ENCODE measurements at places on chromosomes 11 and 22.

- DNase-seq: no peak
These were observed 367.4 kb upstream of the CHORDC1 start for GRCh38 chr11:90590286-90590685.

GRCh38 chr11:129930743-129931142, 35.4 kb upstream of the NFRKB start:
- DNase-seq: no peak

- DNase-seq: no peak
These were observed 87.5 kb downstream of the RRM1 start for GRCh38 chr11:4181782-4182721.

GRCh38 chr22:47409539-47410275, 647.3 kb downstream of the TBC1D22A start:
- no peak for DNase-seq

DNA sequence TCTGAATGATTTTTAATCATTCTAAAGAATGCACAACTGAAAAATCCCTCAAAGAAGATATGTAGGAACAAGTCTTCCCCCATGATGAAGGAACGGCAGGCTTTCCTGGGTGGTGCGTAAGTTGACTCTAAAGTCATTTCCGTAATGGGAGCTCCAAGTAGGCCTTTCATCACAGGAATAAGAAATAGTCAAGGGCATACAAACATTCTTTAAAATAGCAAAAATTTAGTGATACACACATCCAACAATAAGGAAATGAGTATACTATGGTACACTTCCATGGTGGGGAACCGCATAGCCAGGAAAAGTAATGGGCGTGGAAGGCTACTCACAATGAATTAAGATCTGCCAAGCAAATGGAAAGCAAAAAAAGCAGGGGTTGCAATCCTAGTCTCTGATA, 10.7 kb downstream of the CD59 start:
- DNase-seq: no peak

DNA sequence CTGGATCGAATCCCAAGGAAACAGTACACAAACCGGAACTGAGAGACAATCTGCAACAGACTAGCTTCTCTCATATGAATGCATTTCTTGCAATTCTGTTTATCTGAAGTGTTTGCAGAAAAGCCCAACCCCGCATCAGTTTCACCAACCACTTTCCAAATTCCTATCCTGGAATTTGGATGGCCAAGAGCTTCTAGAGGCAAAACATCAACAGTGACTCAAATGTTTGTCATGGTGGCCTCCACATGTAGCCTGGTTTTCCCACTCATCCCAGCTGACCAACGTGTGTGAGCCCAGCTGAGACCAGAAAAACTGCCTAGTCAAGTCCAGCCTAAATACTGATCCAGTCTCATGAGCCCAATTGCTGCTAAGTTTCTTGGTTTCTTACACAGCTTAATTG, 8.3 kb upstream of the MIEF1 start:
- no peak for DNase-seq

- DNase-seq: no peak
These were observed 96.1 kb downstream of the LRRC32 start for GRCh38 chr11:76574406-76574805.

GRCh38 chr11:36803084-36803483, 205.0 kb upstream of the RAG2 start:
- DNase-seq: no peak

DNA sequence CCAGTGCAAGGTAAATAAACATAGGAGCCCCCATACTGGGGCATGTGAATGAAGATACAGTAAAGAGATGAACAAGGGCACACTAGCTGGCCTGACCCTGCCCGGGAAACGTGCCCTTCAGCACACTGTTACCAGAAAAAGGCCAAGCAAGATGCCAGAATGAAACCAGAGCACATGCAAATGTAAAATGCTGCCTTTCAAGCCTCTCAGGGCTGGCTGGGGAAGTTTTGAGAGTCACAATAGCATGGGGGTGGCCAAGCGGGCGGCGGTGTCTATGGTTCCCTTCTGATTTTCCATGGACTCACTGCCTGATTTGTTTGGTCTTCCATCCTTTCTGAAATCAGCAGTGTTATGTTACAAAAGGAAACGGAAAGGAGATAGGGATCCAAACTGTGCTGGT, 18.9 kb upstream of the SUSD2 start:
- no peak for DNase-seq

DNA sequence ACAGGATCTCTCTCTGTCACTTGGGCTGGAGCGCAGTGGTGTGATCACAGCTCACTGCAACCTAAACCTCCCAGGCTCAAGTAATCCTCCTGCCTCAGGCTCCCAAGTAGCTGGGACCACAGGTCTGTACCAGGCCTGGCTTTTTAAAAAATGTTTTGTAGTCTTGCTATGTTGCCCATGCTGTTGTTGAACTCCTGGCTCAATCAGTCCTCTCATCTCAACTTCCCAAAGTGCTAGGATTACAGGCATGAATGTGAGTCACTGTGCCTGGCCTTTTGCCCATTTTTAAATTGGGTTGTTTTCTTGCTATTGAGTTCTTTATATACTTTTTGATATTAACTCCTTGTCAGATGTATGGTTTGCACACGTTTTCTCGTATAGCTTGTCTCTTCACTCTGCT, 33.0 kb upstream of the PITPNB start:
- no peak for DNase-seq

- DNase-seq: no peak
These were observed 3.5 kb downstream of the SYVN1 start for GRCh38 chr11:65130631-65131416.
